ENCODE measurements at places on chromosomes 6 and 20.
A peak's percentile ranks its signal among the peaks of the same experiment; 100 is the strongest.

- DNase-seq: no peak
These were observed 942.9 kb upstream of the EPHA7 start for GRCh38 chr6:94362061-94362864.

GRCh38 chr6:23977706-23978105 is 148.3 kb upstream of the NRSN1 start:
- DNase-seq: no peak

DNA sequence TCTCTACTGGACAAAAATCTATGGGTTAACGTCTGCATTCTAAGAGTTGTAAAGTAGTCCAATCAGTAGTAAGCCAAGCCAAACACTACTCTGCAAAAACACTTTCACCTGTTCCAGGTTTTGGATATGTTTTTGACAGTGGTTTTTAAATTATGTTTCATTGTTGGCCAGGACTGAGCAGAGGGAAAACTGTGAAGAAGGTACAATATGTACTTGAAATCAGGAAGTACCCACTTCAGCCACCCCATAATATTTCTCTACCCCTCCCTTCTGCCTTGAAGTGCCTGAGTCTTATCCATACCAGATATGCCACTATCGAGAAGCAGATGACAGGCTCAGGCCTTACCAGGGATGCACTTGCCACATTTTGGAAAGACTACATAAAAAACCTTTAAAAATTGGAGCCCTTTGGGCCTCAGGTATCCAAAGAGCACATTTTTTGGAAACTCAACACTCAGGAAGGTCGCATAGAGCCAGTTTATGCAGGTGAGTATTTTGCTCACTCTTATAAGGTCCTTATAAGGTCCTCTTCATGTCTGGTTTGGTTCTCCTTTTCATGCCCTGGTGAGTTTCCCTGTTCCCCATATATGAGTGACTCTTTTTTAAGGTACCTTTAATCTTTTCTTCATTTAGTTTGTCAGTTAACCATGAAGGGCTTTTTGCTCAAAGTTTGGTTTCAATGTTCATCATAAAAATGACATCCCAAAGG is 859.3 kb upstream of the FLRT3 start:
- DNase-seq: no peak

- DNase-seq: no peak
These were observed 62.3 kb upstream of the NKX2-2 start for GRCh38 chr20:21575981-21576740.

DNA sequence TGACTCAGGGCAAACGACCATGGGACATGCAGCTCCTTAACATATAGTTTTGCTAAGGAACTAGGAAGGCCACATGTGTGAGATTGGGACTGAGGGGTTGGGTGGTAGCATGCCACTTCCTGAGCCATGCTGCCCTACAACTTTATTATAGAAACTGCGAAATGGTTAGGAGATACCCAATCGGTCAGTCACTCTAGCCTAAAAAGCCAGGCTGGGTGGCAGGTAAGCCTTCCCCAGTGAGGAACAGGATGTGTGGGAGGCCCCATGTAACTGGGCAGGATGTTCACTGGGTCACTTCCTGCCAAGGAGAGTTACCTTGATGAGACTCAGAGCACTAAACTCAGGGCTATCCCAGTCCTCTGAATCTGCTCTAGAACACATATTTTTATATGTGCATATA is 123.5 kb downstream of the MAP3K7 start:
- DNase-seq: no peak

- peak; percentile 60 for DNase-seq
These were observed 613 bp upstream of the DLL1 start for GRCh38 chr6:170291271-170292110.

DNA sequence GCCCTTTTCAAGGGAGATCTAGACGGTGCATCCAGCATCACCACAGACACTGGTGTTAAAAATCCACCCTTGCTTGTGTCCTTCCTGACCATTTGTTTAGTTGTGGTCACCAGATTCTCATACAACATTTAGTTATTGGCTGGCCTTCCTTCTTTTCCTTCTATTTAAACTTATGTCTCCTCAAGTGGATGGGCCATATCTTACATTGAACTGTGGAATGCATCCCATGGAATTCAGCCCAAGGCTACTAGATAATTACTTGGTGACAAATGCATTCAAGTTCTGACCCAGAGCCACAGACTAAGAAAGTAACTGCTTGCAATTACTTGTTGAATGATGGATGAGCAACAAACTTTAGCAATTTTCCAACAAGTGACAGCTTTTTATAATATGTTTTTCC is 198.9 kb upstream of the SSTR4 start:
- no peak for DNase-seq

GRCh38 chr20:10651227-10651990 is 22.4 kb downstream of the JAG1 start:
- no peak for DNase-seq

DNA sequence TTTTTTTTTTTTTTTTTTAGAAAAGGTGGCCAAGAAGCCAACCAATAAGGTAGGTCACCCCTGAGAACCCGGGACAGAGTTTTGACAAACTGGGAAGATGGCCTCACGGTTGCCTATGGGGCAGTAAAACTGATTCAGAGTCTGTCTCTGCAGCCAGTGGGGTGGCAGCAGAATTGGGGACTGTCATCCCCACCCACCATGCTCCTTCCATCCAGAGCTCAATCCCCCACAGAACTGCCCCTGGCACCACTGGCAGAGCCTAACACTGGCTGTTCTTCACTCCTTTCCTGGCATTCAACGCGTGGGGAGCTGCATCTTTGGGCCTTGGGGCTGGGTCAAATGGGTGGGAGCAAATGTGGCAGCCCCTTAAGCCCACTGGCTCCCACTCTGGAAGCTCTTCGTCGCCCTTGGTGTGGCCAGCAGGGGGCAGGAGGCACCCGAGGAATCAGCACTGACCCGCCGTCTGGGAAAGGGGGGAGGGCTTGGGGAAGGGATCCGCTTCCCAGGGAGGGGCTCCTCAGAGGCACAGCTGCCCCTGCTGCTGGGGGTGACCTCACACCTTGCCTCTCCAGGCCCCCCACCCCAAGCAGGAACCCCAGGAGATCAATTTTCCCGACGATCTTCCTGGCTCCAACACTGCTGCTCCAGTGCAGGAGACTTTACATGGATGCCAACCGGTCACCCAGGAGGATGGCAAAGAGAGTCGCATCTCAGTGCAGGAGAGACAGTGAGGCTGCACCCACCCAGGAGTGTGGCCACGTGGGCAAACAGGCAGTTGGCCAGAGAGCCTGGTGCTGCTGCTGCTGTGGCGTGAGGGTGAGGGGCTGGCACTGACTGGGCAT is 10.4 kb downstream of the CD40 start:
- peak; percentile 53 for DNase-seq

DNA sequence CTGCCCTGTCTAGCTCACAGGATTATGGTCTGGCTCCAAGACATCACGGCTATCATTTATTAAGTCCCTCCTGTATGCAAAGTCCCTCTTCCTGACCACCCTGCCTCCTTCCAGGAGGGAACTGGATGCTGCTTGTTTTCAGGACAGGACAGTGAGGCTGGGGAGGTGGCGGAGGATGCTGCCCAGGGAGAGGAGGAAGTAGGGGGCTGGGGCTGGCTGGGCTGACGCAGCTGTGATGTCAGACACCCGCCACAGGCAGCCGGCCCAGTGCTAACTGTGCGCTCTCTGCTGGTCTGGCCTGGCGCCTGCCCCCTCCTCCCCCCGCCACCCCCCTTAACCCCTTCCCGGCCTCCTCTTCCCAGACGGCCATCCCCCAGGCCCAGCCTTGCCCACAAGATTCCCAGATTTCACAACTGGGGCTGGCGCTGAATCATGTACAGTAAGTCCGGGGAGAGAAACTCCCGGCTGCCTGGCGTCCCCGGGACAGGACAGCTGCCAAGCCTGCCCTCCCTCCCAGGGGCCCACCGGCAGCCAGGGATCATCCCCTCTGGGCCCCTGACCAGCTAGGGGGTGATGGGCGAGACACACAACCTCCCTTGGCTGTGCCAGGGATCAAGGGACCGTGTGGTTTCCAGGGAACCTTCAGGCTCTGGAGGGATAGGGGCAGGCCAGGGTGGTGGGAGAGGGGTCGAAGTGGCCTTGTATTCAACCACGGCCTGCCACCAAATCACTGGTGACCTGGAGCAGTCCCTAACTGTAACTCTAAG is 118.1 kb downstream of the CEBPB start:
- DNase-seq: no peak

DNA sequence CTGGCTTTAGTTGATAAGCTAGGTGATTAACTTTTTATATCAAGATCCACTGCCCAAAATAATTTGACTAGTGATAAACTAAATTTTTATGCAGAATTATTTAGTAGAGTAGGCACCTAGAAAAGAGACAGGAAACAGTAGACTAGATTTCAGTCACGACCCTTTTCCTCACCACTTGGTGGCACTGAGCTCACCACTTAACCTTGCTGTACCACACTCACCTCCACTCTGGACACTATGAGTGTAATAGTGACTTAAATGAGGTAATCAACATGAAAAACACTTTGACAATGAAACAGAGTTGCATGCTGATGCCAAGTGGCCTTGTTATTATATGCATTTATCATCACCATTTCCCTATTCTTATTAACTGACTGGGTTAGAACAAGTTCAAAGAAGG is 730.4 kb downstream of the KIF16B start:
- no peak for DNase-seq

DNA sequence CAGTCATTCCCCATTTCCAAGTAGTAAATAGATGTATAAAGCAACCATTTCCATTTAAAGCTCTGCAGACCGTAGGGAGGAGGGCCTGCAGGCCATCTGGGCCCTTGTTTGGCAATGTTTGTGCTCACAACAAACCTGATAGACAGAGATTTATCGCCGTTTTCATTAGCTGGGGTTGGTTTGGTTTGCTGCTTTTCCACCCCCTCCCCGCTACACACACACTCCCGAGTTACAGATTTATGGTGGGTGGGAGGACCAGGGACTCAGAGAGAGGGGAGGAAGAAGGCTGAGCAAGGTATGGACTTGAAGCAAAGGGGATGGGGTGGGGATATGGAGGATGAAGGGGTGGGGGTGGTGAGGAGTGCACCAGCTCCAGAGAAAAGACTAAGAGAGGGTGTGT is 36.6 kb upstream of the FOXP4 start:
- no peak for DNase-seq

GRCh38 chr6:139528471-139528870 is 154.0 kb upstream of the CITED2 start:
- DNase-seq: no peak

- DNase-seq: no peak
These were observed 256.1 kb downstream of the ZNF217 start for GRCh38 chr20:53337390-53338101.

GRCh38 chr6:149247385-149247763 is 70.1 kb upstream of the TAB2 start:
- DNase-seq: no peak

DNA sequence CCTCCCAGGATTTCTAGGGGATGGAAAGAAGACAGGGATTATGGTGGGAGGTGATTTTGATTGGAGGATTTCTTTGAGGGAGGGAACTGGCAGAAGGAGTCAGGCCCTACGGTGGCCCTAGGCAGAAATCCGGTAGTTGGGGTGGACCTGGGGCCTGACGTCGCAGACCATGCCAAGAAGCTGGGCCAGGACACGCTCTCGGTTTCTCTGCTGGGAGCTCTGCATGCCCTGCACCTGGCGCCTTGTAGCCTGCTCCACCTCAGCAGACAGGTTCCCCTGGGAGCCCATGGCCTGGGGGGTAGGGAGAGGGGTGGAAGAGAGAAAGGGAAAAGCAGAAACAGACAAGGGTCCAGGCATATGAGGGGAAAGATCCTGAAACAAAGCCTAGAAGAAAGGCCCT is 1.1 kb downstream of the ATP6V1G2 start:
- DNase-seq: no peak

DNA sequence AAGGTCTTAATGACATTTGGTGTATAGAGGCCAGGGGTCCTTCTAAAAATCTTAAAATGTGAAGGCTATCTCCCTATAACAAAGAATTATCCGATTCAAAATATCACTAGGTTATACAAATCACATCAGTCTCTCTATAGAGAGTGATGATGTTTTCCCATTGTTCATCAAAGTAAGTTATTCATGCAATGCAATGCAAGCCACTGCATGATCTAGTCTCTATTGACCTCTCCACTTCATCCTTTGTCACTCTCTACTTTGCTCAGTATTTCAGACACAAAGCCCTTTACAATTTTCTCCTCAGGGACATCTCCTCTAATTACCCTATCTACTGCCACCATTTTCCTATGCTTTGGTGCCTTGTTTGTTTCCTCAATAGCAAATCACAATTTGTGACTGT is 628.0 kb downstream of the HTR1B start:
- no peak for DNase-seq

- no peak for DNase-seq
These were observed 9.1 kb downstream of the NEDD9 start for GRCh38 chr6:11223286-11223864.

GRCh38 chr6:44642349-44642748 is 254.8 kb downstream of the CDC5L start:
- no peak for DNase-seq

DNA sequence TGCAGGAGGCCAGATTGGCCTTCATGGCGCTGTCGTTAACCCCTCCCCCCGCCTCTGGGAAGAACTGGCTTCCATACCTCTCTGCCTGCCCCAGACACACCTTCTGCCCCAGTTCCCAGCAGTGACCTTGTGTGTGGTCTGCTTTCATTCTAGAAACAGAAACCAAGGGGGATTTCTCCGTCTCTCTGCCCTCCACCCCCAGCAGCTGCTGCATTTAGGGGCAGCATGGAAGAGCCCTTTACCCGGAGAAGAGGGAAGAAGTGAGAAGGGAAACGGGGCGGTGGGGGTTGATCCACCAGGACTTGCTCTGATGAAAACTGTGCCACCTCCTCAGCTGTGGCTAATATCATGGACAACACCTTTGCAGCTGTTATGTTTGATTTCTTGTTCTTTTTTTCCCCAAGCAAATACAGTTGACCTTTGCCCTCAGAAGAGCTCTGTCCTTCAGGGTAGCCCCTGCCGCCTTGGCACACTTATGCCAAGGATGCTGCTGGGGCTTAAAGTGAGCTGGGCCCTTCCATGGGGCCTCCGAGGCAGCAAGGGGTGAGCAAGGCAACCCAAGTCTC is 6.1 kb downstream of the GLP1R start:
- DNase-seq: no peak

DNA sequence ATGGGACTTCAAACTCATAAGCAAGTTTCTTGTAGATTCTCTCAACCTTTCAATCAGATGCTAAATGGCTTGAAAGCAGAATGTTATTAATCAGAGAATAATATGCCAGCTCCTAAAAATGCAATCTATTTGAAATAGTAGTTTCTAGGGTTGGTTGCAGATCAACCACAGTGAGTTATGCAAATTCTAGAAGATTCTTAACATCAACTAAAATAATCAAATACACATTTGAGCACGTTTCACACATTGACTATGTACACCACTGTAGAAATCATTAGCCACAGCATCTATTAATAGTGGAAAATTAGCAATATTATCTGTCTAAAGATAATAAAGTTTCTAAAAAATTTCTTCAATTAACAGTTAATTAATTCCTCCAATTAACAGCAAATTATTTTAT is 141.9 kb upstream of the GJE1 start:
- no peak for DNase-seq

- DNase-seq: no peak
These were observed 338.0 kb downstream of the ADGRB3 start for GRCh38 chr6:68973066-68973465.

Measured in NCI-H1930 (cell line).